ENCODE measurements at places on chromosomes 4 and X.

DNA sequence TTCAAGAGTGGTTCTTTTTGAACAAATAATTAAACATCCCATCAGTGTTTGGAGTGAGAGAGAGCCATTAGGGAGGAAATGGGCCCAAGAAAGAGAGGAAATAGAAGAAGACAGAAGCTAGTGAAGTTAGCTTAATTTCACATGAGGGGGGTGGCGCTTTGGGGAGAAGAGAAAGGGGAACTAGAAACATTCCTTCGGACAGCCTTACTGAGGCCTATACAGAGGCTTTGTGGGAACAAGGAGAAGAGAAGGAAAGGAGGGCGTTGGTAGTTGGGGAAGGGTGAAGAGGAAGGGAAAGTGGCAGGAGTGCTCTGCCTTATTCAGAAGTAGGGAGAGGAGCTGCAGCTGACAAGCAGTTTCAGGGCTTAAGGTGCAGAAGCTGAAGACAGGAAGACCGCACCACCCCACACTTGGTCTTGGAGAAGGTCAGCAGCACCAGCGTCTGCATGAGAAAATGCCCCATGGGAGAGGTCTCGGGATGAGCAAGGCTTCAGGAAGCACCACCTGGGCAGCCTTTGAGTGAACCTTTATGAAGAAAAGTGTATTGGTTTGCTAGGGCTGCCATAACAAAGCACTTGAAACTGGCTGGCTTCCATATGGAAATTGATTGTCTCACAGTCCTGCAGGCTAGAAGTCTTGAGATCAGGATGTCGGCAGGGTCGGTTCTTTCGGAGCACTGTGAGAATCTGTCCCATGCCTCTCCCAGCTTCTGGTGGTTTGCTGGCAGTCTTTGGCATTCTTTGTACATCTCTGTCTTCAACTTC lies 85.1 kb downstream of the KIT start:
- no peak for DNase-seq

DNA sequence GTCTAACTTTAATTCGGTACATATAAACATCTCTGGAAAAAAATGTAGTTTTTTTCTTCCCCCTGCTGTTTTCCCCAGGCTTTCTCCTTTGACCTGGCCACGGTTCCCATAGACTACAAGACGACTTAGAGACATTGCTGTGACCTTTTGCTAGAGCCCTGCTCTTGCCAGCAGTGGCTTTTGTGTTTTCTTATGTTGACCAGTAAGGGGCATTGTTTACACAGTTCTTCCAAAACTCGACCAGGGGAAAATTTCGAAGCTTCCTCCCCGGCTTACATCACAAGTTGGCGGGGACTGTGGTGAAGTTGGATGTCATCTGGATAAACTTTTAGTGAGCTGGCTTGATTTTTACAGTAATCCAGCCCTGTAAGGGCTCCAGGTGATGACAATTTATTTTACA lies 9.3 kb downstream of the CCDC160 start:
- DNase-seq: no peak

- no peak for DNase-seq
Observed at GRCh38 chr4:101846550-101846949, 56.0 kb downstream of the BANK1 start.

DNA sequence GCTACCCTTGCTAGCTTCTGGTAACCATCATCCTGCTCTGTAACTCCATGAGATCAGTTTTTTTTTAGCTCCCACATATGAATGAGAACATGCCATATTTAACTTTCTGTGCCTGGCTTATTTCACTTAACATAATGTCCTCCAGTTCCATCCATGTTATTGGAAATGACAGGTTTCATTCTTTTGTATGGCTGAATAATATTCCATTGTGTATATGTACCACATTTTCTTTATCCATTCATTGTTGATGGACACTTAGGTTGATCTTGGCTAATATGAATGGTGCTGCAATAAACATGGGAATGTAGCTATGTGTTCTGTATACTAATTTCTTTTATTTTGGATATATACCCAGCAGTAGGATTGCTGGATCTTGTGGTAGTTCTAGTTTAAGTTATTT lies 204.7 kb downstream of the BMPR1B start:
- DNase-seq: no peak

GRCh38 chr4:34112573-34112972 lies 2131.7 kb downstream of the ARAP2 start:
- no peak for DNase-seq

- DNase-seq: no peak
Observed at GRCh38 chrX:44280116-44280515, 63.4 kb downstream of the EFHC2 start.

DNA sequence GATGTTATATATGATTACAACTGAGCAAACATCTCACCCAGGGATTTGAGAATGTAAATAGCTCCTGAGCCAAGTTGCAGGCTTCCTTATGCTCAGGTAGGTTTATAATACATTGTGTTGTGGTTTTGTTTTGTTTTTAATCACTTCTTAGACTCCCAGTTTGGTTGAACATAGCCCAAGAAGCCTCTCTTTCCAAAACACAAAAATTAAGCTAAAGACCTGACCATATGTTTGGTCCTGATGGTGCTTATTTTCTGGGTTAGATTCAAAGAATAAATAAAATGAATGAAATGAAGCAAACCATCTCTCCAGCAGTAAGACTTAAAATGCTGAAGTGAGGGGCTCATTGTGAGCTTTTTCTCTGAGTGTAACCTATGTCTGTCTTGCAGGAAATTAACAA lies 93.5 kb downstream of the GRXCR1 start:
- no peak for DNase-seq

DNA sequence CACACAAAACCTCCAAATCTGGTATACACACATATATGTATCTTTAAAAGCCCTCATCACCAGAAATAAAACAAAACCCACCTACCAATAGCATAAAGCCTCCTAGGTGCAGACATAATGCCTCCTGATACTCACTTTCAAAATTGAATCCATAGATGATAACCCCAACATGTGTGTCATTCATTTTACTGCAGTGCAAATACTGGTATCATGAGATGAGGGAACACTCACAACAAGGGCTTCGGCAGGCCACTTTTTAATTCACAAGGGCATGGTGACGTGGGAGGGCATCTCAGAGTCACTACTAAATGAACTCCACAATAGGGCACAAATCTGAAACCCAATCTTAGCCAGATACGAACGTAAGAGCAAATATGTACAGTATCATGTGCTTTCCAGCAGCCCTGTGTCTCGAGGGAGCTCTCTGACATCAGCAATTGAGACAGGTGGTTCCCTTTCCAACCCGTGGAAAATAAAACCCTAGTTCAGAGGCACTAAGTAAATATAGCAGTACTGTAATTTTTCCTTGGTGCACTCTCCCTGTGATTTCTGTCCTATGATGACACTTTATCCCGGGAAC lies 14.1 kb upstream of the PPARGC1A start:
- no peak for DNase-seq

- DNase-seq: no peak
Observed at GRCh38 chr4:32789026-32789608, 2068.9 kb downstream of the PCDH7 start.

DNA sequence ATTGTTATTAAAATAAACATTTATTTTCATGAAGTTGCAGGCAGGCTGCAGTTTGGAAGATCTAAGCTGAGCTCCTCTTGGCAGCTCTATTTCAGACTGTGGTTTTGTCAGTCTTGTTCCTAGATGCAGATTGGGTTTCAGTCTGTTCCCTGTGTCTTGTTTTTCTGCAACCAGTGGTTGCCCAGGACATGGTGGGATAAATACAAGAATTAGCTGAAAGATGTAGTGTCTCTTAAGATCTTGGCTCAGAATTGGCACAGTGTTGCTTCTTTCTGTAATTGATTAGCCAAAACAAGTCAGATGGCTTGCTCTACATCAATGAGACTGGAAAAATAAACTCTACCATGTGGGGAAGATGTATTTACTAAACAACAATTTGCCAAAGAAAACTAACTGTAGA lies 283.0 kb upstream of the BOD1L1 start:
- DNase-seq: no peak

DNA sequence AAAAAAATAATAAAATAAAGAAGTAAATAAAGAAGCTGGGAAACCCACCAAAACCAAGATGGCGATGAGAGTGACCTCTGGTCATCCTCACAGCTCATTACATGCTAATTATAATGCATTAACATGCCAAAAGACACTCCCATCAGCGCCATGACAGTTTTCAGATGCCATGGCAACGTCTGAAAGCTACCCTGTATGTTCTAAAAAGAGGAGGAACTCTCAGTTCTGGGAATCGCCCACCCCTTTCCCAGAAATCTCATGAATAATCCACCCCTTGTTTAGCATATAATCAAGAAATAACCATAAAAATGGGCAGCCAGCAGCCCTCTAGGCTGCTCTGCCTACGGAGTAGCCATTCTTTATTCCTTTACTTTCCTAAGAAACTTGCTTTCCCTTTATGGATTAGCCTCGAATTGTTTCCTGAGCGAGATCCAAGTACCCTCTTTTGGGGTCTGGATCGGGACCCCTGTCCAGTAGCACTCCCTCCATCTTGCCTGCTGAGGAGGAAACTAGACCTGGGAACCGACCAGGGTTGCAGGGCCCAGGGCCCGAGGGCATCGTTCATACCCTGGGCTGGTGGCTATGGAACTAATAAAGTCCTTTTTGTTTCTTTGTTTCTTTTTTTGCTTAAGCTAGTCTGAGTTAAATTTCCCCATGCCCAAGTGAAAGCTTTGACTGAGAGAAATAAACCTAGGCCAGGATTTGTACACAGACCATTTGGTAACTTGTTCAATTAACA lies 30.9 kb downstream of the HTT-AS start:
- no peak for DNase-seq

GRCh38 chr4:154838155-154838554 lies 57.1 kb downstream of the RBM46 start:
- DNase-seq: no peak

DNA sequence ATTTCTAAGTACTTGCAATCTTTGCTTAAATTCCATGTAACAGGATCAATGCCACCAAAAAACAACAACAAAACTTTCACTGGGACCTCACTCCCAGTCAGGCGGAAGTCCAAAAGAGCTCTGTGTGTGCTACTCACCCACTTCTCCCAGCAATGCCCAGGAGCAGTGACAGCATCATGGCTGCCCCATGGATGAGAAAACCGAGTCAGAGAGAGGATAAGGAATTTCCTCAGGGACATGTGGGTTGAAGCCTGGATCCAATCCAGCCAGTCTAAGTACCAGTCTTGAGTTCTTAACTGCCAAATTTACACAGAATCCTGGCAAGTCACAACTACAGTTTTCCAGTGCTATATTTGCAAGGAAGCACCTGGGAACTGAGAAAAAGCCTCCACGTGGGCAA lies 64.5 kb downstream of the STX18 start:
- no peak for DNase-seq

DNA sequence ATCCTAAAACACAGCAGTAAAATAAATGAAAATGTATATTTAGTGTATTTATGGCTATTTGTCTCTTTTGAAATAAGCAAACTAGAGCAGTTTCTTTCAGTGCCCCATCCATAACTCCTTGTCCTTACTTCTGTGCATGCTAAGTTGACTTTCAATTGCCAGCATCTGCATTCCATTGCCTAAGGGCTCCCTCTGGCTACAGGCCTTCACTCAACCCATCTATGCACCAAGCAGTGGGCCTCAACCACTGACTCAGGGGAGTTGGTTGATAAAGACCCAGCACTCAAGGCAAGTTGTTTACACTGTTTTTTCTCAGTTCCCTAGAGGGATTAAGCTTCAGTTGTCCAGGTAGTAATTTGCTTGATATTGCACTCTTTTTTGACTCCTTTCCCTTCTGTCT lies 265.7 kb downstream of the IQCM start:
- DNase-seq: no peak

GRCh38 chr4:137705171-137705783 lies 173.0 kb upstream of the PCDH18 start:
- no peak for DNase-seq

DNA sequence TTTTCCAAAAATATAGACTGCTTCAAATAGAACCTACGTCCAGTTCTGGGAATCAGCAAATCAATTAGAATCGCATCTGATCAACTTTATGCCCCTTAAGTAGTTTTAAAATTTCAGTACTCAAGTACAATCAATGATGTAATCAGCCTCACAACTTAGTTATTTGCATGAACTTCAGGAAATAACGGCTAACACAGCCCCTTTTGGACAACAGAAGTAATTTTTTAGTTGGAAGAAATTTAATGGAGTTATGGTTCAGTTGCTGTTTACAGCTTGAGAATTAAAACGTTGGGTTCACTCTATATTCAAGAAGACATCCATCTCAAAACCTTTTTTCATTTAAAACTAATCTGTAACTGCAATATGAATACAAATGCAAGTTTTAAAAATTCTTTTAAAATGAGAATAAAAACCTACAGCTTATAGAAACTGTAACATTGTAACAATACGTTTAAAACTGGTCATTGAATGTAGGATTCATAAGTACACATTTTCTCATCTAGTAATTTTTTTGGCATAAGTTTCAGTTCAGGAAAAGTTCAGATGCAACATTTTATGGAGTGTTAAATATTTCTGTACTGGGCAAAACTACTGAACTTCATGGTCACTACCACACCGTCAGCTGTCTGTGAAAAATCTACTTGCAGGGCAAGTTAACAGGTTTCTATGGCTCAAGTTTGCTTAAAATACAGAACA lies 956 bp downstream of the TAPT1 start:
- DNase-seq: peak; percentile 31

GRCh38 chrX:13473442-13474163 lies 95.8 kb upstream of the EGFL6 start:
- peak; percentile 20 for DNase-seq

- no peak for DNase-seq
Observed at GRCh38 chrX:132257116-132257515, 37.9 kb upstream of the RAP2C start.

GRCh38 chrX:71949844-71950445 lies 39.3 kb downstream of the NHSL2 start:
- DNase-seq: no peak

GRCh38 chr4:140185412-140186081 lies 31.6 kb upstream of the MAML3 start:
- no peak for DNase-seq

GRCh38 chrX:72381439-72382201 lies 75.9 kb upstream of the CITED1 start:
- no peak for DNase-seq

DNA sequence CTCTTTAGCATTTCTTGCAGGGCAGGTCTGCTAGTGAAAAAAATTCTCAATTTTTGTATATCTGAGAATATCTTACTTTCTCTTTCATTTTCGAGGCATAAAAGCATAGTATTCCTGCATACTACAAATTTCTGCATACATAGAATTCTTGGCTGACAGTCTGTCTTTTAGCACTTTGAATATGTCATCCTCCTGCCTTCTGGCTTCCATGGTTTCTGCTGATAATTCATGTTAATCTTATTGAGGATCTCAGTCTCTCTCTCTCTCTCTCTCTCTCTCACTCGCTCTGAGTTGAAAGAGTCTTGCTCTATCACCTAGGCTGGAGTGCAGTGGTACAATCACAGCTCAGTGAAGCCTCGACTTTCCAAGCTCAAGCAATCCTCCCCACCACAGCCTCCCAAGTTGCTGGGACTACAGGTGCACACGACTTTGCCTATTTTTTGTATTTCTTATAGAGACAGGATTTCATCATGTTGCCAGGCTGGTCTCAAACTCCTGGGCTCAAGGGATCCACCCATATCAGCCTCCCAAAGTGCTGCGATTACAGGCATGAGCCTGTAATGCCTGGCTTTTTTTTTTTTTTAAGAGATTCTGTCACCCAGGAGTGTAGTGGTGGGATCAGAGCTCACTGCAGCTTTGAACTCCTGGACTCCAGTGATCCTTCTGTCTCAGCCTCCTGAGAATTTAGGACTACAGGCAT lies 161.3 kb downstream of the FNIP2 start:
- no peak for DNase-seq
